ENCODE measurements at places on chromosomes 7 and 10. TPM values are rescaled to one million over a fixed set of nuclear protein-coding genes. Genes with fewer than 3 reads are reported as not detected.

Gene ARHGAP22
- total RNA-seq: 161 TPM

Gene HOXA3
- 1.6 TPM for total RNA-seq

Gene GNGT1
- not detected for total RNA-seq

Gene ATRNL1
- total RNA-seq: 4.9 TPM

Gene CALD1
- 313 TPM for total RNA-seq

Gene CTTNBP2
- 1.9 TPM for total RNA-seq

Gene SMIM30
- 89.8 TPM for total RNA-seq

Gene PRKG1
- 48.3 TPM for total RNA-seq

Gene SUN3
- not detected for total RNA-seq

Gene ICA1
- 2.2 TPM for total RNA-seq

Gene HTR5A
- total RNA-seq: not detected

Gene ADCY1
- total RNA-seq: 0.12 TPM

Gene MYOF
- total RNA-seq: 316 TPM

Gene BMPER
- total RNA-seq: 5.9 TPM
